ENCODE measurements at places on chromosomes 12 and 14. TPM values are rescaled to one million over a fixed set of nuclear protein-coding genes. Genes with fewer than 3 reads are reported as not detected.

Gene BEGAIN
- total RNA-seq = 1.6 TPM

Gene SLCO1B1
- total RNA-seq = not detected

Gene FSCB
- total RNA-seq = not detected

Gene SLC25A21
- 0.91 TPM for total RNA-seq

Gene RPL10L
- total RNA-seq = not detected

Gene EIF2S3B
- total RNA-seq = not detected

Gene TEX22
- total RNA-seq = 1.2 TPM

Gene LMNTD1
- total RNA-seq = not detected

Gene LRP1-AS
- total RNA-seq = not detected

Gene SERPINA9
- not detected for total RNA-seq

Gene PTPRR
- 2.6 TPM for total RNA-seq

Gene RD3L
- total RNA-seq = not detected

Gene SLC10A1
- total RNA-seq = not detected

Gene HOXC10
- total RNA-seq = not detected

Gene DLK1
- 1,562 TPM for total RNA-seq

Gene GSG1
- total RNA-seq = not detected

Gene C12orf50
- 0.07 TPM for total RNA-seq

Gene AQP6
- total RNA-seq = not detected

Gene FBLN5
- total RNA-seq = 252 TPM

Gene DAO
- total RNA-seq = not detected

Gene OTOGL
- 0.07 TPM for total RNA-seq

Gene HDAC7
- 91.5 TPM for total RNA-seq

Gene ADAMTS20
- not detected for total RNA-seq

Gene BEST3
- 1.5 TPM for total RNA-seq

Gene HOXC9
- 4.3 TPM for total RNA-seq

Gene CRACR2A
- 0.50 TPM for total RNA-seq

Gene NID2
- total RNA-seq = 22.2 TPM

Gene AMIGO2
- 31.0 TPM for total RNA-seq

Gene SERPINA10
- total RNA-seq = not detected

Gene KLRG1
- total RNA-seq = 2.8 TPM

Gene CCDC177
- 0.04 TPM for total RNA-seq

Gene ANP32D
- 0.72 TPM for total RNA-seq

Gene CTDSP2
- total RNA-seq = 89.2 TPM

Gene DMAC2L
- 10.9 TPM for total RNA-seq

Gene PRB2
- not detected for total RNA-seq

Gene STRAP
- total RNA-seq = 122 TPM

Gene SLC15A5
- not detected for total RNA-seq

Gene RPS29
- total RNA-seq = 3,548 TPM

Gene MMP19
- 10.1 TPM for total RNA-seq

Gene ZNF839
- total RNA-seq = 13.2 TPM

Gene ANKS1B
- 12.1 TPM for total RNA-seq

Gene MAPKAPK5
- 49.2 TPM for total RNA-seq

Gene FZD10
- total RNA-seq = 0.15 TPM

Gene IGFBP6
- 559 TPM for total RNA-seq

All from adrenal gland (tissue), 19 donors.